Activated T-helper 1 cell treated with anti-CD3 and anti-CD28 coated beads, Interleukin-2, amount 50 U/mL, for 16 hours (primary cell): ENCODE measurements at places on chromosomes 12 and 14.

DNA sequence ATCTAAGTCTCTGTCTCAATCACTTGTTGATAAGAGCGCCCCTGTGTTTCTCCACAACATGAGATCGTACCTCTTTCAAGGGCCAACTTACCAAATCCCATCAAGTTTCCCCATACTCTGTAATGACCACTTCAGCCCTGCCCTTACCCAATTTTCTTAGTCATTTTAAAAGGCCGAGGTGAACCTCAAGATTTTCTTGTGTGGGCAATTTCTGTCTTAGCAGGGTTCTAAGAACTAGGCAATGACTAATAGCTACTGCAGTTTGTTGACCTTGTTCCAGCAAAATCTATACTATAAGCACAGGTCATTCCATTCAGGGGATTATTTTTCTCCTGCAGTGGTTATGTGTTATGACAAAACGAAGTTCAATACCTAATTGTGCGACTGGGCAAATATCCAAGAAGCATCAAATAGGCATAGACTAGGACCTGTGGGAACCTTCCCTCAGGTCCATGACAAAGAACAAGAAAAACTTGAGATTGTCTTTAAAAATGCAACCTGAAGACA is 359.8 kb downstream of the PCNX1 start:
- DNase-seq: no peak

DNA sequence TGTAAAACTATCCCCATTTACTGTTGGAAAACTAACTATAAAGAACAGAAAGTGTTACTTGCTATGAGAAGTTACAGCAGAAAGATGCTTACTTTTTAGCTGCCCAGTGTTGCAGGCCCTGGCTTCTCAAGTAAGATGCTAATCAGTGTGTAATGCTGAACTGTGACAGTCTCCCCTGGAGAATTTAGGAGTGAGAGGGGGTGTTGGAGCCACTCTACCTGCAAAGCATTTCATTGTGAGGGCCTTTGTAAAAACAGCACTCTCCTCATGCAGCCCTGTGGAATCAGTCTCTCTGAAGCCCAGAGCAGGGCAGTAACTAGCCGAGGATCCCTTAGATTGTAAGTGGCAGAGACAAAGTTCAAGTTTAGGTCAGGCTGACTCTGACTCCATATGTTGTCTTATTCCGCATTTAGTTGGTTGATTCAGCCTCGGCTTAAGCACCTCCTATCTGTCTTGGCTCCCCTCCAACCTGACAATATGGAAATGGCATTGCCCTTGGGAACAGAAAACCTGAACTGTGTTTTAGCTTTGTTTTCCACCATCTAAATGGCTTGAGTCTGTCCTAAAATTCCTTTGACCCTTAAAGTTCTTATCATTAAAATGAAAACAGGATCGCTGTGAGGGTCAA is 141.3 kb downstream of the PRKCH start:
- DNase-seq: no peak

GRCh38 chr12:68839183-68840147 is 31.5 kb downstream of the MDM2 start:
- no peak for DNase-seq

DNA sequence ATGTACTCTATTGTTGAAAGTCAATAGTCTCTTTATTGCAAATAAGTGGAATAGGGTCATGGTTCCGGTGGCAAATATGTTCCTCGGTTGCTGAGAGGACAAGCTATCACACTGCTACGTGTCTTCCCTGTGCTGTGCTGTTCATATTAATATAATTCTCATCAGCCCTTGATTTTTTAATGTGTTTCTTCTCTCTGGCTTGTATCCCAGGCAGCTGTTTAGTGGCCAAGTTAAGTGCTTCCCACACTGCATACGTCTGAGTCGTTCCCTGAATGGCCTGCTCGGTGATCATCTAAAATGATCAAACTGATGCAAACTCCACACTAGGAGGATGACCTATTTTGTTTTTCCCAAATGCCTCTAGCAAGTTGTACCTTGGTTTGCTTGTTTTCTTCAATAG is 186.4 kb downstream of the ANO6 start:
- DNase-seq: no peak

- no peak for DNase-seq
These were observed 257.4 kb upstream of the ATP2B1 start for GRCh38 chr12:89965993-89966392.

DNA sequence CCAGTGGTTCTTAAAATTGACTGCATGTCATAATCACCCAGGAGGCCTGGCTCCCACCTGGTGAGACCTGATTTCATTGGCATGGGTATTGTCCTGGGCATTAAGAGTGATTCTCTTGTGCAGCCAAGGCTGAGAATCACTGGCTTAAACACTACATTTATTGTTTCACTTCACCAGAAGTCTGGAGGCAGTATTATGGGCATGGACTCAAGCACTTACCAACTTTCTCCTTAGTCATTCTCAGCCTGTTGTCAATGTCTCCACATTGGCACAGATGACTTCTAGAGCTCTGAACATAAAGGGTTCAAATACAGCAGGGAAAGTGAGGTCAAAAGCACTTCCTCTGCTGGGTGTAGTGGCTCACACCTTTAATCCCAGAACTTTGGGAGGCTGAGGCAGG is 25.6 kb upstream of the GCH1 start:
- DNase-seq: no peak

- DNase-seq: no peak
These were observed at the start of gene MYH7 for GRCh38 chr14:23435543-23436326. MYH7 (minus strand) TSS chr14:23435660; CDS start chr14:23433732, 1,928 bp downstream.

- DNase-seq: no peak
These were observed 274.2 kb downstream of the ETNK1 start for GRCh38 chr12:22899184-22899583.

- DNase-seq: no peak
These were observed 1035.5 kb downstream of the FSCB start for GRCh38 chr14:43471595-43471994.

DNA sequence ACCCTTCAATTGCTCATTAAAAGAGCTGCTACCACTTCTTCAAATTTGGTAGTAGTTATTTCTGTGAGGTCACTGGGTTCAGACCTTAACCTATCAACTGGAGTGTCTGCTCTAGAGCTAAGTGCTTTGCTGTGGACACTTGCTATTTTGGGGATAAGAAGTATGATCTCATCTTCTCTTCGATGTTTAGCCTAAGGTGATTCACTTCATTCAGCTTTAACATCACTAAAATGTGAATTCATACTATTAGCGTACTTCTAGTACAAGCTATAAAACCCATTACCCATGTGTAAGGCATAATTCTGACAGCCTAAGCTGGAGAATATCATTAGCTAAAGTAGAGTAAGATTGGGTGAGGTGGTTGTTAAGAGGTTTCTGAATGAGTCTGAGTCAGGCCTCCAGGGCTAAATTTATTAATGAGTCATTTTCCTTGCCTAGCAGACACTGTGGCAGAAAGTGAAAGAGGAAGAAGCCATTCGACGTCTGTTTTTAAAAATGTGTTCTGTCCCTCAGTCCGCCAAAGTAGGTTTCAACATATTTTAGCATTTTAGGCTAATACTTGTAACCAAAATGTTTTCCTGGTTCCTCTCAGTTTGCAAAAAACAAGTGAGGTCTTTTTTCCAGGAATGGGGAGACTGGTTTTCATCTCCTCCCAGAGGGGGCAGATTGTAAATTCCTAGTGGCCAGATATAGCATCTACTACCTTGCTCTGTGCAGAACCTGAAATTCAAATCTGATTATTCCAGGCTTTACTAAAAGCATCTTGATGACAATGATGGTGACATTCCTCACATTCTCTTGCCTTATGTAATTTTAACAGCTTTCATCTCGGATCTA is 103.6 kb downstream of the SSPN start:
- DNase-seq: no peak

DNA sequence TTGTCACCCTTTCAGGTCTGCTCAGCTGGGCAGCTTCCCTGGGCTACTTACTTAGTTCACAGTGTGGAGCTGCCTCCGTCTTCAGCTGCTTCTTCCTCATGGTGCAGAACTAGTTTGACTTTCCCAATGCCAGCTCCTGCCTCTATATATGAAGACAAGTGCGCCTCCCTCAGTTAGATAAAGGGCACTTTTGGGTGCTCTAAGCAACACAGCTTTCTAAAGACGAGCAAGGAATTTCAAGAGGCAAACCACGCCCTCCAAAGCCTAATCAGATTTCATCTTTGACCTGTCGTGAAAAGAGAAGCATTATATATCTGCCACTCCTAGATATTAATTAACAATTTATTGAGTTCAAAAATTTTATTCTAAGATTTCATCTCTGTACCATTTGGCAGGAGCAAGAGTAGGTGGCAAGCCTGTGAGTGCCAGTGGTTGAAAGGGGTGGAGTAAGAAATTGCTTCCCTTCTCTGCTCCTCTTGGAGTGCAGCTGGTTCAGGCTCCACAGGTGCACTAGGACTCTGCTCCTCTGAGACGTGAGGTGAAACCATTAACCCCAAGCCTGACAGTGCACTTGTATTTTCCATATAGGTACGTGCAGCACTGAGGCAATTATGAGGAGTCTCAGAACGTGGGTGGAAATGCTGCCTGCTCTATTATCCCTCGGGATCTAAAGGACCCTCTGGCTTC is 2.1 kb upstream of the SLC11A2 start:
- DNase-seq: no peak

DNA sequence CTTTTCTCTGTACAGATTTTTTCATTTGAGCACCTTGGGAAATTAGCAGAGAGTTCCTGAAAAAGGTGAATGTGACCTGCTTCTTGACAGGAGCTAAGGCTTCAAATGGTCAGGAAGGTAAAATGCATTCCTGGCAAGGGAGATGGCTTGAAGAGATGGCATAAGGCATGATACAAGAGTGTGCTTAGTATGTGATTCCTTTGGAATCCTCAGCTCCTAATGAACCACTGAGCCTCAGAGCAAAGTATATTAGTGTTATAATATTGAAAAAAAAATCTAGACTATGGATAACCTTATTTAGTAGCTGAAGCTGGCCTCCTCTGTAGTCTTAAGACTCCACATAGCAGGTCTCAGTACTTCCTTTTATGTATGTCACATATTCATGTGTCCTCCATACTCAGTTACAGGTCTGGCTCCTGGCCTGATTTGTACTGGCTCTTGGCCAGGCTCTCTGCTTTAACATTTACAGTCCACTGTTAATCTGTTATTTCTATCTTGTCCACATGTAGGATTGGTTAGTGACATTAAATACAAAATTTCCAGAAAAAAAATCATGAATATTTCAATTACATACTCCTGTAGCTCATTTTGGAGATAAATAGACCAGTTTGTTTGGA is 17.9 kb downstream of the TOGARAM1 start:
- no peak for DNase-seq

GRCh38 chr12:75951399-75952278 is 79.9 kb downstream of the PHLDA1 start:
- DNase-seq: no peak

GRCh38 chr12:26195641-26196420 is 458 bp downstream of the SSPN start:
- no peak for DNase-seq
